ENCODE measurements at places on chromosomes 13 and 19.

- no peak for DNase-seq
Observed at GRCh38 chr19:18776736-18777135, 14.4 kb downstream of the COMP start.

DNA sequence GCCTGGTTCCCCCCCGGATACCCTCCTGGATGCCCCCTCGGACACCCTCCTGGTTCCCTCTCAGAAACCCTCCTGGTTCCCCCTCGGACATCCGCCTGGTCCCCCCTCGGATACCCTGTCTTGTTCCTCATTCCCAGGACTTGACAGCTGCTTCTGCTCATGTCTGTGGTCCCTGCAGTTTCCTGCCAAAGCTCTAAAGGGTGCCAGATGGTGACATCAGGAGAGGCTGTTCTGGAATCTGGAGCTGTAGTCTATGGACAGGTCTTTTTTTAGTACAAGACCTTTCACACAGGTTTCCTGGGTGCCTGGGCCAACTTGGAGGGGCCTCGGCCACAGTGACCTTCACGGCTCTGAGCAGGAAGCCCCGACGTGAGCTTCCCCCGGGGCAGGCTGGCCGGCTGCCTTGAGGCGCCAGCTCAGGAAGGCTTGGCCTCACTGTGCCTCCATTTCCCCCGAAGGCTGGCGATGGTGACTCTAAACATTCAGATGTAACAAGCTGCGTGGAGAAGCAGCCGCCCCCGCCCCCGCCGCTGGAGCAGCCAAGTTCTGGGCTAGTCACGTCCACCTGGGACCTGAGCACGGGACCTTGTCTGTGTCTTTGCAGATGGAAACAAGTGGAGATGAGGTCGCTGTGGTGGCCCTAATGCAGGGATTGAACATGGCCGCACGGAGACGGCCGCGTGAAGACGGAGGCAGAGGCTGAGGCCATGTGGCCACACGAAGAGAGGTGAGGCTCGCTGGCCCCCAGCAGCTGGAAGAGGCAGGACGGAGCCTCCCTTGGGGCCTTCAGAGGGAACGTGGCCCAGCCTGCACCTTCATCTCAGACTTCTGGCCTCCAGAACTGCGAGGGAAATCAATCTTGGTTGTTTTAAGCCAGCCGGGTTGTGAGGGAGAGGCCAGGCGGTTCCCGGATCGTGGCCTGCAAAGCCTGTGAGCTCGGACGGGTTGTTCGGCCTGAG lies 12.7 kb downstream of the SGTA start:
- DNase-seq, result no peak

- no peak for DNase-seq
Observed at GRCh38 chr19:46250076-46250735, 20.7 kb downstream of the IGFL1 start.

DNA sequence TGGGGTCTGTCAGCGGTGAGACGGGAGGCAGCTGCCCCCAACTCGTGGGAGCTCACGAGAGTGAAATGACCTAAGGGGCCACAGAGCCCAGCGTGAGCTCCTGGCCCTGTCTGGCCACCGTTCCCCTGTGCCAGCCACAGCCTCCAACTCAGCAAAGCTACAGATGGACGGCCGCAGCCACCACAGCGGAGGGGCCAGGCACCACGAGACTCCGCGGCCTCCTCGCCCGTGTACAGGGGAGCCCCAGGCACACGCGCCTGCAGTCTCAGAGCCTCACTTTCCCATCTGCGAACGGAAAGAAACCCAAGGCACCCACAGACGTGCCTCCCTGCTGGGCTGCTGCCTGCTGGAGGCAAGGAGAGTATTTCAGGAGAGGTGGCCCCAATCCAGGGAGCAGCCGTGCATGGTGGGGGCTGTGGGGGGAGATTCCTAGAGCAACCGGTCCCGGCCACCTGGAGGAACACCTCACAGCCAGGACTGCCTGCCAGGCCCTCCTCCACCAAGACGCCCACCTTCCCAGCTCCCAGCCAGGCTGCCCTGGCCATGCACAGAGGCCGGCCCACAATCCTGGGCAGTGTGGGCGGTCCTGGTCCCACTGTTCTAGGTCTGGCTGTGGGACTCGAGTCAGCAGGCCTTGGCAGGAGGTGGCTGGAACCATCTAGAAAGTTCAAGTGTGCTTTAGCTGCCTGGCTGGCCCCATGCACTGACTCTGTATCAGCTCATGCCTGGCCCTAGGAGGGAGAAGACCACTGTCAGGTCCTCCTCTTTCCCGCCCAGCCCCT lies 1.9 kb downstream of the MKNK2 start:
- DNase-seq, result no peak

DNA sequence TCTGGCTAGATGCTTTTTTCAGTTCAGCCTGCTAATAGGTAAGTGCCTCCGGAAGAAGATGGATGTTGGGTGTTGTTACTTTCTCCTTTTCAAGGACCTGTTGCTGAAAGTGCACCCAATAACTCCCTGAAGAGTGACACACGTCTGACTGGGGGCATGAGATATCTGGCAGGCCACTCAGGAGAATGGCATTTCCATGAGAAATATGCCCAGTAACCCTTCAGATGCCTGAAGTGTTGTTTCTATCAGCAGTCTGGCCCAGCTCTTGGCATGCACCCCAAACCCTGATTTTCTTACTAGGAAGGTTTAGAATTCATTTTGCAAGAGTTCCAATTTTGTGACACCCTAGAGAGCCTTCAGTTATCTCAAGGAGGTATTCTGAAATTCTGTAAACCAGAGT lies 71.5 kb downstream of the ARHGAP35 start:
- no peak for DNase-seq
